ENCODE measurements at places on chromosomes 4 and X. TPM values are rescaled to one million over a fixed set of nuclear protein-coding genes. Genes with fewer than 3 reads are reported as not detected.

SSX3 gene
- total RNA-seq: not detected

RBPJ gene
- 52.9 TPM for total RNA-seq

- no peak for DNase-seq
Measured at GRCh38 chr4:52052475-52052780, 1.3 kb downstream of the SPATA18 start.

GLA gene
- 28.1 TPM for total RNA-seq

- no peak for DNase-seq
Measured at GRCh38 chrX:53704294-53704693, 17.8 kb upstream of the HUWE1 start.

GRCh38 chr4:48141048-48141447 lies 7.0 kb upstream of the TXK start:
- no peak for DNase-seq

ZNF711 gene
- total RNA-seq: 6.7 TPM

GRCh38 chr4:173526027-173526482 lies 4.0 kb downstream of the HAND2 start:
- DNase-seq: no peak

DNA sequence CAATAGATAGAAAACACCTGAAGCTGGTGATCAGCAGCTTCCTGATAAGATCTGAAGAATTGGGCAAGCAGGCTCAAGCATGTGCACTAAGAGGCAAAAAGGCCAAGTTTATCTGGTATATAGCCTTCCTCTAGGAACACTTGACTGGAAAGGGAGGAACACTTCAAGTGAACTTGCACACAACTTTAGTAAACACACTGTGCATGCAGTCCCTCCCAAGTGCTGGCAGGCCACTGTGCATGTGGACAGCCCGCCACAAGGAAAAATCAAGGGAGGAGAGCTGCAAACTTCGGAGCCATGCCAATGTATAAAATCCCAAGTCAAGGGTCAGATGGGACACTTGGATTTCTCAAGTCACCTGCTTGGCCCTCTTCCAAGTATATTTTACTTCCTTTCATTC lies 645.8 kb upstream of the NDST4 start:
- no peak for DNase-seq

GRCh38 chrX:14932136-14932535 lies 58.9 kb downstream of the MOSPD2 start:
- no peak for DNase-seq

- DNase-seq: no peak
Measured at GRCh38 chr4:4502694-4503311, 39.0 kb downstream of the STX18 start.

DNA sequence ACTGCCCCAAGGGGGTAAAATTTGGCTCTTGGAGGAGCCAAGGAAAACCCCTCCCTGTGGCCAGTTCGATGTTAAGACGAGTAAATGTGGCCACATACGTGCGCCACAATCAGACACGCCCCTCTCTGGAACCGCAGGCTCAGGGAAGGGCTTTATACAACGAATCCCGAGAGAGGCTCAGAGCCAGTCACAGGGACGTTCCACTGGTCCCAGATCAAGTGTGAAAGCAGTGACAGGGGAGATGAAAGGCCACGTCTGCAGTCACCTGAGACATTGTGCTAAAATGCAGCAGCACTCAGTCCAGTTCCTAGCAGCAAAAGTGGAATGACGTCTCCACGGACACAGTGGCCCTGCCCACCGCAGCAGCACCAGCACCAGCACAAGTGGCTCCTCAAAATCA lies 68.0 kb downstream of the ACOX3 start:
- DNase-seq: no peak

DNA sequence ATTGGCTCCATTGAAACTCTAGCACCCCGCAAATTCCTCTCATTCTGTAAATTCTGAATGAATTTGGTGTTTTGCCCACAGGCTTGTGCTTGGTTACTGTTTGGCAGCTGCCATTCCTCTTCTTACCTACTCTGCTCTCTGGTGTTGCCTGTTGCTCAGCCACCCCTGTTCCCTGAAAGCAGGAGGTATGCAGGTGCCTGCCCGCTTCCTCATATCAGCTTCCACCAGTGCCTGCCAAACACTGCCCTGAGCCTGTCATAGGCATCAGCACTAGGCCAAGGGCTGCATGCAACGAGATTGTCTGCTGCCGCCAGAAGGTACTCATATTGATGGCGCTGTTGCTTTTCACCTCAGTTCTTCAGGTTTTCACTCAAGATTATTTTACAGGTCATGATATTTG lies 978.1 kb downstream of the C4orf33 start:
- no peak for DNase-seq

DNA sequence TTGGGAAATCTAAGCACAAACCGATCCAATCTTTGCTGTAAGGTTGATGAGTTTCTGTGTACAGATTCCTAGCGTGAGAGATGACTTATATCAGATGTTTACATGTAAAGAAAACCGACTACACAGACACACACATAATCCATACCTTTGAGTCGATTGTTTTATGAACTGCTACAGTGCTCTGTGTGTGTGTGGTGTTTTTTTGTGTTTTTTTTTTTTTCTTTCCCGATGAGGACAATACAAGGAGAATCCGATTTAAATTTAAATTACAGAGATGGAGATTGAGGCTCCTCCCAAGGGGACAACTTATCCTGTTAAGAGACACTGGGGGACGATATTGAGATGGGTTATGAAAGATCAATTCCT lies 461 bp upstream of the SLC9A6 start:
- no peak for DNase-seq

GRCh38 chr4:101528526-101528925 lies 181.2 kb upstream of the PPP3CA start:
- DNase-seq: no peak

GRCh38 chr4:20680736-20681135 lies 19.5 kb upstream of the PACRGL start:
- no peak for DNase-seq

MMAA gene
- 9.1 TPM for total RNA-seq

CYP2U1 gene
- 16.4 TPM for total RNA-seq

MAGEA2 gene
- total RNA-seq: not detected

GRCh38 chr4:64713256-64713840 lies 304.1 kb upstream of the TECRL start:
- DNase-seq: no peak

GRCh38 chr4:106809076-106809475 lies 227.0 kb downstream of the DKK2 start:
- no peak for DNase-seq

- DNase-seq: no peak
Measured at GRCh38 chr4:69583543-69583942, 55.9 kb downstream of the UGT2A2 start.

JADE1 gene
- total RNA-seq: 28.9 TPM

- DNase-seq: no peak
Measured at GRCh38 chrX:81257817-81258216, 55.9 kb downstream of the SH3BGRL start.

GRCh38 chrX:25344161-25344936 lies 328.6 kb upstream of the ARX start:
- no peak for DNase-seq

GRCh38 chr4:141511055-141511454 lies 125.3 kb upstream of the IL15 start:
- DNase-seq: no peak

ARAF gene
- total RNA-seq: 67.8 TPM

CYTL1 gene
- 67.3 TPM for total RNA-seq

- DNase-seq: no peak
Measured at GRCh38 chr4:168569931-168570276, 73.1 kb downstream of the PALLD start.

SH3RF1 gene
- total RNA-seq: 25.2 TPM

GRCh38 chr4:93116624-93117023 lies 711.9 kb upstream of the ATOH1 start:
- DNase-seq: no peak

- DNase-seq: no peak
Measured at GRCh38 chr4:53721263-53721662, 130.0 kb upstream of the LNX1 start.

- DNase-seq: no peak
Measured at GRCh38 chr4:40253906-40254305, 57.1 kb downstream of the RHOH start.

DNA sequence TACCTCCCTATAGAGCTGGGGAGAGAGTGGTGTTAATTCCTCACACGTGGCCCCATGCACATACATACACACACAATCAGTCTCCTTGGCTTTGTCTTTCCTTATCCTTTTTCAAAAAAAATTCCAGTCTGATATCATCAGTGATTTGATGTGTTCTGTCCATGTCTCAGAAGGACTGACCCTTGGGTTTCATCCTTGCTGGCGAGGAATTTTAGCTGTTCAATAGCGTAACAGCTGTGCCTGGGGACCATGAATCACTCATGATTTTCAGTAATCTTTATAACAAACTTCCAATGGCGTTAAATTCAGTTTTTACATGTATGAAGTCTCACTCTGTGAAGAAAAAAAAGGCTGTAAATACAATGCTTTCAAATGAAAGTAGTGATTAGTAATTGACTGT lies 204.6 kb downstream of the RBMX2 start:
- DNase-seq: no peak

DNA sequence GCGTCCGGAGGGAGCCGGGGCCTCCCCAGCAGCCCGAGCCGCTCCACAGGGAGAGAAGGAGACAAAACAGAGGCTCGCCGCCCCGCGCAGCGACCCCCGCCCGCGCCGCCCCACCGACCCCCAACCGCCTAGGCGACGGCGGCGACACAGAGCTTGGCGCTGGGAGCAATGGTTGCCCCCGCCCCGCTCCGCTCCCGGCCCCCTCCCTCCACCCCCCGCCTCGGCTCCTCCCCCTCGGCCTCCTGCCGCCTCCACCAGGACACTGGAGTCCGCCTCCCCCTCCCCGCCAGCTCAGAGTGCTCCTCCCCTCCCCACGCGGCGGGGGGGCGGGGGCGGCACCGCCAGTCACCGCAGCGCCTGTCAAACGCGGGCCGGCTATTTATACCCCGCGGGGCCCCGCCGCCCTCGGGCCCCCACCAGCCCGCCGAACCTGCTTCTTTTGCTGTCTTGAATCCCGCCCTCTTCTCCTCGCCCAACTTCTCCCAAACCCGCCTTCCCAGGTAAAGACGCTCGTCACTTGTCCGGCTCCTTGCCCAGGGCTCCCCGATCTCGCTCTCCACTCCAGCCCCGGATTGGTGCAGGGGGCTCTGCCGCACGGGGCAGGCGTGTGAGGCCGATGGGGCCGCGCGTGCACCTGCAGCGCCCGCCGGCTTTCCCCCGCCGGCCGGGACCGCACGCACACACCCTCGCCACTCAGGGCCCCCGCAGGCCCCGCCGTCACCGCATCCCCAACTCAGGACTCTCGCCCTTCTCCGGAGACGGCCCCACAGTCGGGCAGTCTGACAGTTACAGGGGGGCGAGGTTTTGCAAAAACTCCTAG lies at the start of gene ELF2:
Gene ELF2, minus strand, starts transcription at position 170 of the 820 bp plus-strand sequence. CDS start 39,517 bp downstream, outside the sequence.
- DNase-seq: peak; percentile 96

- no peak for DNase-seq
Measured at GRCh38 chrX:41025926-41026701, 59.1 kb upstream of the USP9X start.

DNA sequence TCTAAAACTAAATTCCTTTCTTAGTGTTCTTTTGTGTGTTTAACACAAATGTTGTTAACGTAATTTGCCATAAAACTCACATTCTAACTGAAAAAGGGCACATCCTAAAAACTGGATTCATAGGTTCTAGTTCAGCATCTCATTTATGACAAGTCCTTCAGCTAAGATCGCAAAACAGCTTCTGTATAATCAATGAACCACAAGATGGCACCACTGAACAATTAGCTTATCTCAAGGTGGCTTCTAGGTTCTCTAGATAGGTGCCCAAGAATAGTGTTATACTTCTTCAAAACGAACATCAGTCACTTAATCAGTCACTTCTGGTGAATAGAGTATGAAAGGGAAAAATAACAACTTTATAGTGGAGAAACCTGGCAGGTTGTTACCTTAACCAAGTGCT lies 54.3 kb downstream of the NRK start:
- DNase-seq: no peak

DNA sequence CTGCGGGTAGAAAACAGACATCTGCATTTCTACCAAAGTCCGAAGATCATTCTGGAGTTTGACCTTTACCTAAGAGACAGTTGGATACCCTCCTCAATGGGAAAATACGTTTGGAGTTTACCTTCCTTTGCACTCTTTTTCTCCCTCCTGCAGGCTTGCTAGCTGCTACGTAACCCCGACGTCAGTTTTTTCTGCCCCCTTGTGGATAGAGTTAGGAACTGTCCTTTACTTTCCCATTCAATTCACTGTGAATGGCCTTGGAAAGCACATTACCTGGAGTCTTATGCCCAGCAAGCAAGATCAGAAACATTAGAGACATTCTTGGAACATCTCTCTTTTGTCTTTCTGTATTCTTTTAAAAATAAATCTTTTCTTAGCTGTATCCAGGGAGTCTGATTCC lies 250.7 kb downstream of the NAP1L3 start:
- no peak for DNase-seq

- no peak for DNase-seq
Measured at GRCh38 chr4:159273841-159274240, 171.0 kb downstream of the RAPGEF2 start.

DNA sequence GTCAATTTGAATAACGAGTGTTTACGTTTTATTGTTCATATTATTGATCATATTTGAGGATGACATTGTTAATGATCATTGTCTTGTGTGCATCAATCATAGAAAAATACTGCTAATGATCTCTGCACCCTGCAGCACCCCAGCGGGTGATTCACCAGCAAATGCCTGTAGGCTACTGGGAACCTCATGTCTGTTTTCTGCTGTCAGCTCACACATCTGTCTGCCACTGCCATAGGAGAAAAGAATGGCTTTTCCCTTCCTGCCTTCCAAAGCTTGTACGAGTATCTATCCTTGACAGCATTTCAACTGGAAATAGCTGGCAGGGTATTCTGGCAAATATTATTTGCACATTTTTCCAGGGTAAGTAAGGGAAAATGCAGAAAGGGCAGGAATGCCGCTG lies 272.1 kb upstream of the TRAM1L1 start:
- no peak for DNase-seq

GRCh38 chr4:151624626-151625565 lies 135.9 kb downstream of the GATB start:
- no peak for DNase-seq

GRCh38 chr4:113744667-113745240 lies 16.8 kb downstream of the CAMK2D start:
- no peak for DNase-seq

GPC3 gene
- 1.5 TPM for total RNA-seq

DNA sequence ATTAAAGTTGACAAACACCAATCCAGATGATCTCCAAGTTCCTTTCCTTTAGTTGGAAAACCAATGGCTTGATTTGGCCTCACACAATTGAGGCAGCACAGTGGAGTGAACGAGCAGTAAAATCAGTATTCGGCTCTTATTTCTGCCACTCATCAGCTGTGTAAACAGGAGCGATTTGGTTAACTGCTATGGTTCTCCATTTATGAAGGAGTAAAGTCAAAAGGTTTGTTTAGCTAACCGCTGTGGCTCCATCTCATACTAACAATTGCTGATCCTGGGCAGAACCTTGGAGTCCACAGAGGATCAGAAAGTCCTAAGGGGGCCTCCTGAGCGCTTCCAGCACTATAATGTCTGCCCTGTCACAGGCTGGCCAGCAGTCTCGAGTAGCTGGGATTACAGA lies 54.5 kb upstream of the EXOC1L start:
- DNase-seq: no peak

DNA sequence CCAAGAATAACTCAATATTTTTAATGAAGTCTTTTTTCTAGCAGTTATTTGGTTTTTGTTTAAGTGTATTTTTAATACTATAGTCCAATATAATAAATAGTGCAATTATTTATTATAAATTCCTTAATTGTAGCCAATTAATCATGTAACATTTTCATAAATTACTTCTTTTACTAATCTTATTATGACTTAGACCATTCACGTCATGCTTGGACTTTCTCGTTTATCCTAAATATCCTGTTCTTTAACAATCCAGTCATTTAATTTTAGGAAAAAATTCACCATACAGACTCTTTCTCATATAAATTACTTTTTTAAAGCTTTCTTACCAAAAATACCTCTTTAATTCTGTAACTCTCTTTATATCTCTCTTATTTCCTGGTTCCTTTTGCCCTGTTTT lies 350.1 kb downstream of the AR start:
- no peak for DNase-seq

All from chondrocyte (in vitro differentiated cells).